ENCODE measurements at places on chromosomes 13 and 19.
A peak's percentile ranks its signal among the peaks of the same experiment; 100 is the strongest.

GRCh38 chr13:27281420-27281819, 10.8 kb downstream of the RASL11A start:
- no peak for DNase-seq

GRCh38 chr13:65917731-65918130, 1312.4 kb downstream of the PCDH9 start:
- peak; percentile 43 for DNase-seq

DNA sequence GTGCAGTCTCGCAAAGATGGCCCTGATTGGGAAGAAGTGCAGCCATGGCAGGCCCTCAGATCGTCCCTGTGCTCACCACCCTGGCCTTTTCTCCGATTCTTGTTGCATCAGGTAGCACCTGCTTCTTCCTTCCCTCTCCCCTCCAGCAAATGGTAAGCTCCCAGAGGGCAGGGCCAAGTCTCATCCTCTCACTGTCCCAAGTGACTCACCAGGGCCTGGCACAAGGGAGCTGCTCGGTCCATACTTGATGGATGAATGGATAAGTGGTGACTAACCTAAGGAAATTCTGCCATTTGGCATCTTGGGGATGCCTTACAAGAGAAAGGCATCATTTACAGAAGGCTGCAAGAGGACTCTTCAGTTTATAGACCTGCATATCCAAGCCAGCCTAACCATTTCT, 84.9 kb downstream of the ZIC5 start:
- DNase-seq, result peak; percentile 30

DNA sequence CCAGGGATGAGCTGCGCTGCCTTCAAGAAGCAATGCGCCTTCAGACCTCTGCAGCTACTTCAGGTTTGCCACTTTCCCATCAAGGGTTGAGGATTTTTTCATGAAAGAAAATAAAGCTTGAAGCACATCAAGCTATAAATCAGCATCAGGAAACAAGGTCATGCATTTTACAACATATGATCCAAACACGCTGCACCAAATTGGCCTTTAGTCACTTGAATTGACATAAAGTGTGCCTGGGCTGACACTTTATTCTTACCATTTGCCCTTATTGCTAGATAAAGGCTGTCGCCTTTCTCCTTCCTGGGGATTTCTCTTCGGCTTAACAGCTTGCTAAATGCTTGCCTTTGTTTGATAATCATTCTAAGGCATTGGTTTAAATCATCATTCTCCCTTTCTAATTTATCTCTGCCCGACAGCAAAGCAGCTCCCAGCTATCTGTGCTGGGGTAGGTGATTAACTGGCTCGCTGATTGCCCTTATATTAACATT, 87.7 kb downstream of the LHFPL6 start:
- DNase-seq, result no peak

DNA sequence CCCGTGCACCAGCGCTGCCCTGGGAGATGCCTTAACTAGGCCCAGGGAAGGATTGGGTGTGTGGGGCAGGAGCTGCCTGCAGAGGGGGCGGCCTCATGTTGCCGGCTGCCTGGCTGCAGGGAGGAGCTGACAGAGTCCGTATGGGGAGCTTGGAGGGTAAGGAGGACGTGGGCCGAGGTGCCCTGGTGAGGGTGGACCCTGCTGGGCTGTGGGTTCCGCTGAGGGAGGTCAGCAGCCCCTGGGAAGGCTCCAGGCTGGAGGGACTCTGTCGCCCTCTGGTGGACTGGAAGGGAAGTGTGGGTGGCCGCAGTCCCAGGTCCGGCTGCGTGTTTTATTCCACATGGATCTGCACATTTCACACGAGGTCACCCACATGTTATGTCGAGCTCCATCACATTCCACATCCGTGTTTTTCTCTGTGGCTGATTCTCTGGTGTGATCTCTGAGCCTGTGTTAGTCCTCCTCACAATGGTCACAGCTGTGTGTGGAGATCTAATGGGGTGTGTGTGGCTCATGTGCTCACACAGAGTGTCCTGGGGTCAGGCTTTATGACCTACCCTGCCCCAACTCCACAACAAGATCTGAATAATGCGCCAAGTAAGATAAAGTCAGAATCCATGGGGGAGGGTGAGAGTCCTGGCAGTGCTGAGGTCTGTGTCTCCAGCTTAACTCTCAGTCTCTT, 1.8 kb upstream of the CEACAM8 start:
- DNase-seq, result peak; percentile 5

DNA sequence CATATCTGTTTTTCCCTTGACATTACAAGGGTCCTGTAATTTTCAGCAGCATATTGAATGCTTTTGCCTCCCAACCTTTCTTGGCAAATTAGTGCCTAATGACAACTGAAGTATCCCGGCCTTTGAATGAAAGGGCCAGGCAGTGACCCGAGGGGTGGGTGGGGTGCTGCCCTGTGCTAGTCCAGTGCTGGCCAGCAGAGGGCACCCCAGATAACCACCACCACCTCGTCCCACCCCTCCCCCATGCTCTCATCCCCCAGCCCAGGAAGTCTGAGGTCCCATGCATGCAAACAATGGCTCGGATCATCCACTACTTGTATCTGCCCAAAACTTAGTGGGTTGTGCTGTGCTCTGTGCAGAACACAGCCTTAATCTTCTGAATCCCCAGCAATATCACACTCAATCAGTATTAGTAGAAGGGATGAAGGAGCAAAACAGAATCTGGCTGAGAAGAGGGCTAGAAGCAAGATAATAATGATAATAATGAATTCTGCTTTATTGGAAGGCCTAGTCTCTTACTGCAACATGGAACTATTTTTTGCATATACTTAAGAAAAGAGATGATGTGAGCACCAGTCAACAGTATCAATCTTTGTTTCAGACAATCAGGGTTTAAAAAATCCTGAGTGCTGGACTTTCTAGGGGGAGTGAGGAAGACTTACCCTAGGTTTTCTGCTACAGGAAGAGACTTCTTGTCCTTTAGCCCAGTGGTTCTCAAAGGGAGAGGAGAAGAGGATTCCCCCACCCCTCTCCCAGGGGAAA, 3.8 kb downstream of the ATP12A start:
- peak; percentile 51 for DNase-seq

GRCh38 chr13:86922936-86923335, 748.2 kb upstream of the SLITRK5 start:
- peak; percentile 4 for DNase-seq

DNA sequence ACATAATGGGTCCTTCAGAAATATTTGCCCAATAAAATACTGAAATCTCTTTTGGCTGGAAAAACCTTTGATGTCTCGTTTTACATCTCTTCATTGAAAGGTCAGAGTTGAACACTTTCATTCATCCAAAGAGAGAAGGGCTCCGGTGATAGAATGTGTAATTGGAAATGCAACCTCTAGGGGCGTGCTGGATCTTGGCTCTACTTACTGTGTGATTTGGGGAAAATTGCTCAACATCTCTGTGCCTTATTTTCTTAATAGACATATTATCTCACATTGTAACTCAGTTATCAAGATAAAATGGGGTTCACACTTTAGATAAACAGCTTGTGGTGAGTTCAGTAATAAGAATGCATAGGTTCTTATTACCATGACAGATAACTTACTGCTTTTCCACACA, 1444.1 kb downstream of the SLITRK5 start:
- DNase-seq, result no peak

DNA sequence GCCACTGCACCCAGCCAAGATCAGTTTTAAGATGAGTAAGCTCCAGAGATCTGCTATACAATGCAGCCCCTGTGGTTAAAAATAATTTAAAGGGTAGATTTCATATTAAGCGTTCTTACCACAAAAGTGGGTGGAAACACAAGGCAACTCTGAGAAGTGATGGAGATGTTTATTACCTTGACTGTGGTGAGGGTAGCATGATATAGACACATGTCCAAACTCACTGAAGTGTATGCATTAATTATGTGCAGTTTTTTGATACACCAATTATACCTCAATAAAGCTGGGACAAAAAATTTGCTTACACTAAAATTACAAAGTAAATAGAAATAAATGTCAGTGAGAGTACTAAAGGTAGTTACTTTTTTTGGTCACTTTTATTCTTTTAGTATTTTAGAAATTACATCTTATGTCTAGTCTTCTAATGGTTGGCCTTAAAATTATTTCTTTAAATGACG, 696.5 kb downstream of the UQCRFS1 start:
- no peak for DNase-seq

DNA sequence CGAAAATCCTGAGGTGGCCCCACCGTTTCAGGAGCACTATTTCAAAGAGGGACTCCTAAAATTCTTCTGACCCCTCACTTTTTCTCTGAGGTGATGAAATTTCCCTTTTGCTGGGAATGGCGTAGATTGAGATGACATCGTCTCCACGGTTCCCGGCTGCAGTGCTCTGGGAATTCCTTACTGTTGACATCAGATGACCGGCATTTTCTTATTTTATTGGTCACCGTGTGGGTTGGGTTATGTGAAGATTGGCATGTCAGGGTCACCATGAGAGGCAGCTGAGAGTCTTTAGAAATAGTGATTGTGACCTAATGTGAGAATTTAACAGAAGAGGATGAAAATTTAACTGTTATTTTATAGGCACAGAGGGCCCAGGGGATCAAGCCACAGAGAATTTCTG, 356.7 kb downstream of the FGF9 start:
- no peak for DNase-seq

DNA sequence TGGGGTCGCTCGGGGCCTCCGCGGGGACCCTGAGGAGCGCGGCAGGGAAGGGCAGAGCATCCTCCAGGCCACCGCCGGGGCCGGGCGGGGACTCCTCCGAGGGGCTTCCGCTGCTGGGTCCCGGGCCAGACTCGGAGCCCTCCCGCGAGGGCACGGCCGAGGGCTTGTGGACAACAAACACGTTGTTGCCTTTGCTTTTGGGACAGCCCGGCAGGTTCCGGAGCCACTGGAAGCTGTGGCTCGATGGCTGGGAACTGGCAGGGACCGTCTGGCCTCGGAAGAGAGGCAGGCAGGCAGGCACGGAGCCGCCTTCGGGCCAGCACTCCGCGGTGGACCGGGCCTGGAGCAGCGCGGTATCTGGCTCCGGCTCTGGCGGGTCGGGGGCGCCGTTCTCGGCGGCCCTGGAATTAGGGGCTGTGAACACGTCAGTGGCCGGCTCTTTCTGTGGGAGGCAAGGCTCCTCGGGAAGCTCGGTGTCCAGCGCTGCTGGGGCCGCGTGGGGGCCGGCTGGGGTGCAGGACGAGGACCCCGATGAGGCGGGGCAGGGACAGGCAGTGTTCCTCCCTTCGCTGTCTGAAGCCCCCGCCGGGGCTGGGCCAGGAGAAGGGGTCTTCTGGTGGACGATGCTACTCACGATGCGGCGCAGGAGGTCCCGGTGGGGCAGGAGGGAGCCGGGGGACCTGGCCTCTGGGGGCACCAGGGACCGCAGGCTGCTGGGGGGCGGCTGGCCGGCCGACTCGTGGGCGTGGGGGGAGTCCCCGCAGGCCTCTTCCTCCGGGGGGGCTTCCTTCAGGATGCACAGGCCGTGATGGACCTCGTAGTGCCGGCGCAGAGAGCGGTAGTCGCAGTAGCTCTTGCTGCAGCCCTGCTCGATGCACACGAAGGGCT, 27.6 kb downstream of the ZNF541 start:
- no peak for DNase-seq

- no peak for DNase-seq
Observed at GRCh38 chr19:45601524-45602374, at the start of gene GPR4. GPR4 (minus strand) TSS chr19:45602212; CDS start chr19:45591866, 10,346 bp downstream.

DNA sequence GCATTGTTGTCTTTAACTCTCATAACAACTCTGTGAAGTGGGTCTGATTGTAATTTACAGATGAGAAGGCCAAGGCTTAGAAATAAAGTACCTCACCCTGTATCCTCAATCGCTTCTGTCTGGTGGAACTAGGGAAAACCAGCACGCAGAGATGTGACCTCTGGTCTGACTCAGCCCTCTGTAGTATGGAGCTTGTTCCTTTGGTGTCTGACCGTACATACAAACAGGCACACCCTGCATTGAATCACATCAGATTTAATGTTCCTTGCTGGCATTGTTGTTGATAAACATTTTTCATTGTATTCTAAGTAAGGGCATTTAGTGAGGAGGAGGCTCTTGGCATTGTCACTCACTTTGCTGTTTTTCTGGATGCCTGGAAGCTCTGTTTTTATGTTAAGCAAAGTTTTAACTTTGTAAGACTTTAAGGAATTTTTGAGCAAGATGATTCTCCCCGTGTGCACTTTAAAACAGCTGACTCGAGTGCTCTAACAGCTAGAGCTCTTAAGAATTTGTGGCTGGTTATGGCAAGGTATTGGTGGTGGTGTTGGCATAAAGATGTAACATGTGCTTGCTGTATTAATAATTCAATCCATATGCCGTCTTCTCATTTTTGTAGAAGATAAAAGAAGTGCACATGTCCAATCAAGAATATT, 89.0 kb upstream of the SPATA13 start:
- DNase-seq, result peak; percentile 80

- no peak for DNase-seq
Observed at GRCh38 chr19:33721735-33722297, 74.9 kb upstream of the KCTD15 start.

DNA sequence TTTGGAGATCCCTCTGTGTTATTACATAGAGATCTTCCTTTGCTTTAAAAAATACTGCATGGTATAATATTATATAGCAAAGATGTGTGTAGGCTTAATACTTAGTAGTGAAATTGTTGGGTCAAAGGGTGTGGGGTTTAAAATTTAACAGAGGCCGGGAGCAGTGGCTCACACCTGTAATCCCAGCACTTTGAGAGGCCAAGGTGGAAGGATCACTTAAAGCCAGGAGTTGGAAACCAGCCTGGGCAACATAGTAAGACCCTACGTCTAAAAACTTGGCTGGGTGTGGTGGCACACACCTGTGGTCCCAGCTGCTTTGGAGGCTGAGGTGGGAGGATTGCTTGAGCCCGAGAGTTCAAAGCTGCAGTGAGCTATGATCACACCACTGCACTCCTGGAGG, 22.3 kb upstream of the CEBPA start:
- no peak for DNase-seq

- no peak for DNase-seq
Observed at GRCh38 chr13:45138282-45138681, 18.0 kb downstream of the GTF2F2 start.

DNA sequence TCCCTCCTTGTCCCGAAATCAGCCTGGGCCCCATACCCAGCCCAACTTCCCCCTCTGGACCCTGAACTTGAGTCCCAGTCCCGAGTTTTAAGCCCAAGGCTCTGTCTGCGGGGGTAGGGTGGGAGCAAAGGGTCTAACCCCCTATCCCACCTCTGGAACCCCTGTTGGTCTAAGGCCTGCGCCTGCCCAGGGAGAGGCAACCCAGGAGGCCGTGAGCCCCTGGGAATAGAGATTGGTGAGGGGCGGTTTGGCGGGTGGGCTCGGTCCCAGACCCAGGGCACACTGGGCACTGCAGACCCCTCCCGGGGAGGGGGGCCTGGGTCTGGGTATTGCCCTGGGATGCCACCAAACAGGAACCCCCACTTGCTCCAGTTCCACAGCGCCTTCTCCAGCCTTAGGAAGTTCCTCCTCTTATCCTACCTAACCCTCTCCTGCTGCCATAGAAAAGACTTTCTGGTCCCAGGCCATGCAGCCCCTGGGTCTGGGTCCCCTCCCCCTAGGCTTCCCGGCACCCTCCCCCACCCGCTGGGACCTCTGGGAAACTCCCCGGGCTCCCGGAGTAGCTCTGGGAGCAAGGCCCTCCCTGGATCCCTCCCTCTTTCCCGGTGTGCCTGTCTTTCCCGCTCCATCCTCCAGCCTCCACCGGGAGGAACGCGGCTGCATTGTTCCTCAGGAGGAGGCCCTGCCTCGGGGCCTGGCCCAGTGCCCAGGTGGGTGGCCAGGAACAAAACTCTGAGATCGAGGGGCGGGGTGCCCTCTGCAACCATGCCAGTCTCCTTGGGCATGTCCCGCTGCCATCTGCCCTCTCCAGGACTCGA, 33.6 kb upstream of the NANOS3 start:
- DNase-seq, result no peak

All from fibroblast of mammary gland (primary cell).